Activated CD4-positive, alpha-beta T cell treated with anti-CD3 and anti-CD28 coated beads for 24 hours (primary cell): ENCODE measurements at places on chromosomes 5 and 9.
A peak's percentile ranks its signal among the peaks of the same experiment; 100 is the strongest.

DNA sequence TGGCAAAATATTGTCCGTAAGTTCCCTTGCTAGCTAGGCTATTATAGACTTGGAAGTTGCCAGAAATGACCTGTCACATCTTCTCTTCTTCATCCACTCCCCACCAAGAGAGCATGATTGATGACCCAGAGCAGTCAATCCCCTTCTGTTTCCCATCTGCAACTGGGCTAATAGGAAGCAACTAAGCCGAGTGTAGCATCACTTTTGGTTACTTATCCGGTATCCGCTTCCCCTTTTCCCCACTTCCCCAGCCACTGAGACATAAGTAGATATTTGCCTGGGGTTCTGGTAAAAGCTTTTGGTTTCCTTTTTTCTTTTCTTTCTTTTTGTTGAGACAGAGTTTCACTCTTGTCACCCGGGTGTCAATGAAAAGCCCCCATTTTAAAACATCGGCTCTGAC is 29.4 kb upstream of the LIFR start:
- no peak for DNase-seq

GRCh38 chr9:16361118-16361517 is 509.4 kb downstream of the BNC2 start:
- DNase-seq = no peak

DNA sequence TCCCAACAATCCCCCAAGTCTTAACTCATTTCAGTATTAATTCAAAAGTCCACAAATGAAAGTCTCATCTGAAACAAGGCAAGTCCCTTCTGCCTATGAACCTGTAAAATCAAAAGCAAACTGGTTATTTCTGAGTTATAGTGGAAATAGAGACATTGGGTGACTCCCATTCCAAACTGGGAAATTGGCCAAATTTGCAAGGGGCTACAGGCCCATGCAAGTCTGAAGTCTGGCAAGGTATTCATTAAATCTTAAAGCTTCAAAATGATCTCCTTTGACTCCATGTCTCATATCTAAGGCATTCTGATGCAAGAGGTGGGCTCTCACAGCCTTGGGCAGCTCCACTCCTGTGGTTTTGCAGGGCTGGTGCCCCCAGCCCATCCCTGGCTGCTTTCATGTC is 167.9 kb downstream of the HTR1A start:
- DNase-seq = no peak

DNA sequence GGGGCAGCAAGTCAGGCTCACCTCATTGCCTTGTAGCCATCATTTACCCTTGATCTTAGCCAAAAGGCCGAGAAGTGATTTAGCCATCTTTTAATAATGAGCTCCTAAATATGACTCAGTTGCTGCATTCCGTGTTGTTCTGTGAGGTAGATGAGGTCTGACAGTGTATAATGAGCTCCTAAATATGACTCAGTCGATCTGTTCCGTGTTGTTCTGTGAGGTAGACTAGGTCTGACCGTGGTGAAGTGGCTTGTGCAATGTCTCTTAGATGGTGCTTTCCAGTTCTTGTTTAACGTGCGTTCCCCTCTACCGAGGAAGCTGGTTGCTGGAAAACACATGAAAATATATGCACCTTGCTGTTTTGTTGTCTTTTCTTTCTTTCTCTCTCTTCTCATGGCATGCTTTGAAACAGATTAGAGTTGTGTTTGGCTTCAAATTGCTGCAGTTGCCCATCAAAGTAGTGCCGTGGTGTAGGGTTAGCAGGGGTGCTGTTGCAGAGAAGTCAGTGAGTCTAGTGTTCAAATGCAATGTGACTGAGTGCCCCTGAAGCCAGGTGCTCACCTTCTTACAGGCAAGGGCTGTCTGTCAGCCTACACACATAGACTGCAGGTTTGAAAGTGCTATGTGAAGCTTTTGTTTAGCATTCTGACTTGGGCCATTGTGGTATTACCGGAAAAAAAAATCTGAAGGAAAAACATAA is 118.6 kb downstream of the KDM4C start:
- no peak for DNase-seq

GRCh38 chr9:2622461-2623287 is 1.1 kb downstream of the VLDLR start:
- DNase-seq = peak; percentile 10

- DNase-seq = no peak
These were observed 111.5 kb downstream of the SAXO1 start for GRCh38 chr9:18921366-18922075.

DNA sequence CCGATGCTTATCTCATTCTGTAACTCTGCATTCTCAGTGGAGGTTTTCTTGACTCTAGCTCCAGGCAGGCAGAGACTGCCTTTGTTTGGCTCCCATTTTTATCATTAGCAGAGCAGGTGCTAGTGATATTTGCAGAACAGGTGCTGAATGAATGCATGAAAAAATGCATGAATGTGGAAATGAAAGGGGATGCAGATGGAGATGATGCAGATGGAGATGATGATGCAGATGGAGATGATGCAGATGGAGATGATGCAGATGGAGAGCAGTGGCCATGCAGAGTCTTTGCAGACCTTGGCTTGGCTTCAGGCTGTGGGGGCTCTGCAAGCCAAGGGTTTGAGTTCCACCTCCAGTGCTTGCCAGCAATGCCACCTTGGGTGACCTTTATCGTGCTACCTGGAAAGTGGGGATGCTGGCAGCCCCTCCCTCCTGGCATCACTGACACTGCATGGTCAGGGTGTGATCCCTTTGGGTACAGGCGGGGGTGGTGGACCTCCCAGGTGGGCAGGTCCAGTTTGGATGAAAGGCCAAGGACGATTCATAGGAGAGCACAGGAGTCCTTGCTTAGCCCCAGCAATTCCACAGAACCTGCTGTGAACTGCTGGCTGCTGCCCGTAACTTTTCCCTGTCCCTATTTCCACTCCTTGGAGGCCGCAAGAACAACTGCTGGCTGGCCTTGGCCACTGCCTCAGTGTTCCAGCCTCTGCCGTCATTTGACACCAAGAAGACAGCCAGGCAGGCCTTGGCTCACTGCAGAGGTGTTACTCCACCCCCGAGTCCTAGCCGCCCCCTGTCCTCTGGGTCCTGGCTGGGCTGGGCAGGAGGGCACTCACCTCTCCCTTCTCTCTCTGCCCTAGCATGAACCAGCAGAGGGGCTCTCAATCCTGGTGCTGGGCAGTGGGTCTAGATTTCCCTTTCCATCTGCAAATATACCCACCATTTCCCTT is 33.0 kb downstream of the ERGIC1 start:
- no peak for DNase-seq

DNA sequence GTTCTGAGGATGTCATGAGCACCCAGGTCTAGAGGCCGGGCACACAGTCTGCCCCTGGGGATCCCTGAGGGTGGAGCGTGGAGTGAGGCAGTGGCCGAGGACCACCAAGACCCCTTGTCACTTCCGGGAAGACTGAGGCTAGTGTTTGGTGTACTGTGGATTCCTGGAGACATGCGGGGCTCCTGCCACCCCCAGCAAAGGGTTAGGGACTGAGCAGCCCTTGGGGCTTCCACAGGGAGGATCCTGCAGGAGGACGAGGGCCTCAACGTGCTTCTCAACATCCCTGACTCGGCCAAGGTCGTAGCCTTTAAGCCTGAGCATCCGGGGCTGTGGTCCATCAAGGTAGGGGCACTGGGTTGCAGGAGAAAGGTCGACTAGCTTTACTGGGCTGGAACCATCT is 29.9 kb downstream of the HMCN2 start:
- no peak for DNase-seq

- DNase-seq = no peak
These were observed 50.9 kb upstream of the DMRTA1 start for GRCh38 chr9:22395687-22396141.

DNA sequence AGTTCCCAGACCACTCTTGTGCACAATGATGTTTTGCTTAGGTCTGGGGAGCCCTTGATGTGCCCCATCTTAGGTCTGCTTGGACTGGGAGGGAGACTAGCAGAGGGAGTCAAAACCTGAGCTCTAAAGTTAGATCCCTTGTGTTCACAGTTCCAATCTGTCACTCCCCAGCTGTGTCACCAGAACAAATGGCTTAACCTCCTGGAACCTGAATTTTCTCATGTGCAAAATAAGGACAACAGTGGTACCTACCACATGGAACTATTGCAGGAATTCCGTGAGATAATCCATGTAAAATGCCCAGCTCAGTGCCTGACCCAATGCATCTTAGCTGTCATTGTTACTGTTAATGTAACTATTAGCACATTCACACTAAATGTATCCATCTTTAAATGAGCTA is 45.5 kb downstream of the GALNT10 start:
- DNase-seq = no peak

GRCh38 chr9:21681641-21682040 is 120.8 kb upstream of the MTAP start:
- DNase-seq = no peak

GRCh38 chr9:17165764-17166163 is 30.9 kb downstream of the CNTLN start:
- DNase-seq = no peak

- no peak for DNase-seq
These were observed 20.3 kb downstream of the MFAP3 start for GRCh38 chr5:154059039-154059430.

DNA sequence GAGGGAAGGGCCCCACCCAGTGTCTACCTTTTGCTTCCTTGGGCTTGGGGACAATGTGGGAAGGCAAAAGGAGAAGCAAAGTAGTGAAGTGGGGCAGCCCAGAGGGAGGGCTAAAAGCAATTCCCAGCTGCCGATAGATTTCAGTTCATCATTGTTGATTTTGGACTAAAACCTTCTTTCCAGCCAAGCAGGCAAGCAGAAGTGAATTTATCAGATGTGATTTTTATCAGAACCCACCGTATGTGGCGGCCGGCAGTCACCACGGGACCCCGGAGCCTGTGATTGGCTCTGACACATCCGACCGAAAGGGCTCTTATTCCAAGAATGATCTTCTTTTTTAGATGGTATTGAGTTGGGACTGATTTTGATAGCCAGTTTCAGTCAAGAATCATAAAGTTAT is 559.9 kb downstream of the PSAT1 start:
- no peak for DNase-seq

- DNase-seq = no peak
These were observed 58.7 kb downstream of the RAB3C start for GRCh38 chr5:58641533-58641932.

GRCh38 chr9:77947651-77948050 is 84.0 kb downstream of the GNAQ start:
- DNase-seq = no peak

- DNase-seq = no peak
These were observed 2.1 kb downstream of the KIF27 start for GRCh38 chr9:83919111-83919510.

DNA sequence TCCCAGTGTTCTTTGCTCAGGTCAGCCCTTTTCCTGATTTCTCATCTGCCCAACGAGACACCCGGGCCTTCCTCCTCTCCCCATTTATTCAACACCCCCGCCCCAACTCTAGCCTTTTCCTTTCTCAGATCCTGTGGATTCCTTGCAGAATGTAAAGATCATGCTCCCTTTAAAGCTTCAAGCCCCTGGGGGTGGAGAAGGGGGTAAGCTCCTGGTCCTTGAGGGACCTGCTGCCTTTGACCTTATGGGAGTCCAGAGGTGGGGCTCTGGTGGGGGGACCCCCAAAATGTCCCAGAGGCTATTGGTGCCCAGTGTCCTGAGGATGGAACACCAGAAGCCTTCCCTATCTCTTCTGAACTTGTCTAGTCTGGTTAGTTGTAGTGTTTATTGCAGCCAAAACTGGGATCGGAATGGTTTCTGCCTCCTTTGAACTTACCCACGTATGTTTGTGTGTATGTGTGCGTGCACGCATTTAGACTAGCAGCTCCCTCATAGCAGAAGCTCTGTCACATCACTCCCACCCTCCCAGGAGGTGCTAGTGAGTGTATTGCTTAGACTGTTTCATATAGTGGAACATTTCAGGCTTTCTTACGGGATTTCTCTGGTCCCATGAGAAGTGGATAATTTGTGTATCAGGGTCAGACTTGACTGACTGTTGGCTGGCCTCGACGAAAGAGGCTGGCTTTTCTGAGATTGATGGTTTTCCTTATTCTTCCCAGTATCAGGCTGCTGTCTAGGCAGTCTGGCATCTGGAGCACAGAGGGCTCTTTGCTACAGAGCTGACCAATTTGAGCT is 1.1 kb downstream of the GALNT10 start:
- no peak for DNase-seq

GRCh38 chr9:116695438-116695837 is 8.3 kb downstream of the TRIM32 start:
- no peak for DNase-seq

- peak; percentile 68 for DNase-seq
These were observed at the start of gene MAST4 for GRCh38 chr5:66595756-66596635. Gene MAST4 (plus strand): TSS chr5:66596393. CDS start chr5:66596656, 263 bp downstream.
